ENCODE measurements at places on chromosomes 1 and 21. TPM values are rescaled to one million over a fixed set of nuclear protein-coding genes. Genes with fewer than 3 reads are reported as not detected.

Gene AMY1C
- total RNA-seq, result not detected

GRCh38 chr1:155171836-155172731 lies 1.0 kb downstream of the KRTCAP2 start:
- H3K4me3 ChIP-seq, result peak overlapping the region; percentile 88
- peaks cover 45% of the 10 kb centered on the region for H3K4me1 ChIP-seq
- H3K27me3 ChIP-seq, result no peaks in the 10 kb centered on the region
- H3K36me3 ChIP-seq, result peaks cover 13% of the 10 kb centered on the region
- peak; percentile 62 for DNase-seq

DNA sequence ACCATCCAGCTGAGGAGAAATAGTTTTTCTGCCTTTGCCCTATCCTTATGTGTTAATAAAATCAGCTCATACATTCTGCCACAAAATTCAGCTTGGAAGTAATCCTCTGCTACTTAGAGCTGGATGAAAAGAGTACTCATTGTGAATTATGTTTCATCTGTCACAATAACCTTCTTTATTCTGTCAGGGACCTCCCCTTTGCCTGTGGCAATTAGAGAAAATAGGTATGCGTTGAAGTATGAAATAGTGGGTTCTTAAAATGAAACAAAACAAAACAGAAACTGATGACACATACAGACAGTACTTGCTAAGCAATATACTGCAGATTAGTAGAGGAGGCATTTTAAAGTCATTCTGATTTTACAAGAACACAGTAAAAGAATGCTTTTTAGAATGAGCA lies 578.5 kb downstream of the USP25 start:
- no peaks in the 10 kb centered on the region for H3K36me3 ChIP-seq
- H3K4me3 ChIP-seq, result peak overlapping the region; percentile 30
- H3K27ac ChIP-seq, result peak overlapping the region; percentile 87
- no peaks in the 10 kb centered on the region for H3K27me3 ChIP-seq
- no peak for DNase-seq

Gene DDR2
- 153 TPM for total RNA-seq

DNA sequence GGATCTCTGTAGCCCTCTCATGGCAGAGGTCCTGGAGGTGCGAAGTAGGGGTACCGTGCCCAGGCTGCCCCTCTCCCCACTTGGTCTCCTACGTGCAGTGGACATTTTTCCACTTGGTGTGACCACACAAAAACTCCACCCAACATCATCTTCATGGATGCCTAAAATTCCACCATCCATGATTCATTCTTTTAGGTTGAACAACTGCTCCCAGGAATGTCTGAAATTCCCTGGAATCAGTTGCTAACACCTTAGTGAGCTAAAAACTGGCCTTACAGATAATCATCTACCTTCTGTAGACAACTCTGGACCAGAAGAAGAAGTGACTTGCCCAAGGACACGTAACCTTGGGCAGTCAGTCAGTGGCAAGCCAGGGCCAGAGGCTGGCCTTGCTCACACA lies 32.1 kb upstream of the CLIC4 start:
- H3K4me3 ChIP-seq, result no peak overlapping the region
- peaks cover 2% of the 10 kb centered on the region for H3K4me1 ChIP-seq
- no peak for DNase-seq
- H3K27me3 ChIP-seq, result no peaks in the 10 kb centered on the region
- no peaks in the 10 kb centered on the region for H3K36me3 ChIP-seq

- no peaks in the 10 kb centered on the region for H3K4me1 ChIP-seq
- no peak for DNase-seq
- H3K36me3 ChIP-seq, result no peaks in the 10 kb centered on the region
- no peak overlapping the region for H3K27ac ChIP-seq
These were observed 220.8 kb downstream of the SLC35F3 start for GRCh38 chr1:234125283-234125682.

DNA sequence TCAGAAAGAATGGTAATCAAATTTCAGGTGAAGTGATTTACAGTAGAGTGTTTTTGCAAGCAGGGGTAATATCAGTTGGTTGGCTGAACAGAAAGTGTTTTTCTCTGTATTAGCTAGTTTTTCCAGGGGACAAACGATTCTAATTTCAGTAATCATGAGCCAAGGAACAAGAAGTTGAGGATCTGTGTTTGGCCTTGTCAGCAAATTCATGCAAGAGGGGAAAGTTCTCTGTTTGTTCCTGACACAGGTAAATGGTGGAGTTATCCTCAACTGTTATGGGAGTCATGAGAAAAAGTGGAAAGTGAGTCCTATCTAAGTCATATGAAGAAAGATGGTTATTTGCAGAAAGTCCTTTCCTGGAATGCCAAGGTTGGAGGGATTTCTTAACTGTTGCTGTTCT lies 24.6 kb upstream of the SLC35A3 start:
- H3K36me3 ChIP-seq, result no peaks in the 10 kb centered on the region
- no peak for DNase-seq
- H3K27ac ChIP-seq, result no peak overlapping the region
- no peaks in the 10 kb centered on the region for H3K27me3 ChIP-seq

- H3K4me1 ChIP-seq, result no peaks in the 10 kb centered on the region
- peak; percentile 49 for DNase-seq
- H3K36me3 ChIP-seq, result no peaks in the 10 kb centered on the region
- no peaks in the 10 kb centered on the region for H3K27me3 ChIP-seq
- no peak overlapping the region for H3K27ac ChIP-seq
- H3K4me3 ChIP-seq, result no peak overlapping the region
These were observed 21.8 kb downstream of the EXOC8 start for GRCh38 chr1:231315887-231316286.

Gene KIAA1614
- 13.0 TPM for total RNA-seq

- no peak overlapping the region for H3K27ac ChIP-seq
- H3K4me1 ChIP-seq, result no peaks in the 10 kb centered on the region
- peaks cover 7% of the 10 kb centered on the region for H3K36me3 ChIP-seq
- no peak overlapping the region for H3K4me3 ChIP-seq
- H3K27me3 ChIP-seq, result no peaks in the 10 kb centered on the region
- no peak for DNase-seq
These were observed 261.7 kb downstream of the TM2D1 start for GRCh38 chr1:61463220-61463619.

DNA sequence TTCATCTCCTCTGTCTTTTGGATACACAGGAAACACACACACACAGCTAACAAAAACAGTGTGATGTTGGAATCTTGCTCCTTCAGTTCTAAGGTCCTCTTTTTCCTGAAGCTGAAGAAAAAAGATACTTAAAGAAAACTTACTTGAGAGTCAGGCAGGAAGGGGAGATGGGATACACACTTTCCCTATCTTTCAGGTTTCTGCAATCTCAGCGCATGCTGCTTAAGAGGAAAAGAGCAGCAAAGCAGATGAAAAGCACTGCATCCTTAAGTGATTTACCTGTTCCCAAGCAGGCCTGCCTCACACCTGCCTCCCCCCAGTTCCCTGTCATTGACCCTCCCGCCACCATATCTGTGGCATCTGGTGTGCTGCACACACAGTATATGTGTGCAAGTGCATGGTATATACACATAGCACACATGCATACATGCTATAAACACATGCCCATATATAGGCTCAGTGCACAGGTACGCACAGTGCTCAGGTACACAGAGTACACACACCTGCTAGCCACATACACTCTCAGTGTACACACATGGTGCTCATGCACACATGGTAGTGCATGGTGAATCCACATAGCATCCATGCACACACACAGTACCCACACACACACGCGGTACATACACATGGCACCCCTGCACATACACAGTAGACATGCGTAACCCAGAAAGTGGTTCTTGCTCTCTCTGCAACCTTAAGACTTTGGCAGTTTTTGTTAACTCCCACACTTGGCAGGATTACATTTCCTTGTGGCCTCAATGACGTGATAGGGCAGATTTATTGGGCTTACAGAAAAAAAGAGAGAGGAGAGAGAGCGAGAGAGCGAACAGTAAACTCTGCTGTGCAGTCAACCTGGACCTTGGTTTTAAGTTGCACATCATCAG lies 166.9 kb downstream of the TOMM20 start:
- peak overlapping the region; percentile 86 for H3K27ac ChIP-seq
- H3K4me3 ChIP-seq, result no peak overlapping the region
- DNase-seq, result peak; percentile 87
- H3K27me3 ChIP-seq, result no peaks in the 10 kb centered on the region
- peaks cover 42% of the 10 kb centered on the region for H3K4me1 ChIP-seq

Gene IRF6
- total RNA-seq, result 83.5 TPM

Gene SLC16A4
- 6.4 TPM for total RNA-seq

All from vagina (tissue), 2 donors.